ENCODE measurements at places on chromosomes 7 and 10.

DNA sequence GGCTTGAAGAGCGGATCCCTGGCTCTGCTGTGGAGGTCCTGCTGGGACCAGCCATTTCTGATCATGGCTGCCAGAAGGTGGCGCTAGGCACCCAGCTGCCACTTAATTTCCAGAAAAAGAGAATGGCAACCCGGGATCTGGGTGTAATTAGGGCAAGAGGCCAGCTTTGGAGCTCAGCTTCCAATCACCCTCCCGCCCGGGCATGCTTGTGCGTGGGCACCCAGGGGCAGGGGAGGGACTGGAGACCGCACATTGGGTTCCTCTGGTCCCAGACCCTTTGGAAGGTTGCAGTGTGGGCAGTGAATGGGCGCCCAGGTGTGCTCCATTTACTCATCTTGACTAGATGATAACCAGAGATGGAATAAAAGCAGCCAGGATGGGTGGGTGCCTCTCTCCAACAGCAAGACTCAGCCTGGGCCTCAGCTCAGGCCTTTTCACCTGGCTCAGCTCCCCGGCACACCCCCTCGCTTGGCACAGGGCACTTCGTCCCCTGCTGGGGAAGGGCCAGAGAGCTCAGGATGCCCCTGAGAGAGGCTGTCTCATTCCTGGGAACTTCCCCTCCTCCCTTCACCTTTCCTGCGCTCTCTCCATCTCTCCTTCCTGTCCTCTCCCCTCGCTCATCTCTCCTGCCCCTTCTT lies 14.7 kb downstream of the FAM241B start:
- no peak overlapping the region for H3K27ac ChIP-seq
- H3K27me3 ChIP-seq = peaks cover 8% of the 10 kb centered on the region
- no peaks in the 10 kb centered on the region for H3K36me3 ChIP-seq
- no peak overlapping the region for H3K4me3 ChIP-seq

- H3K27me3 ChIP-seq = no peaks in the 10 kb centered on the region
- H3K4me1 ChIP-seq = no peaks in the 10 kb centered on the region
- H3K4me3 ChIP-seq = no peak overlapping the region
- no peak overlapping the region for H3K27ac ChIP-seq
- DNase-seq = no peak
Observed at GRCh38 chr7:113582471-113582870, 336.3 kb downstream of the PPP1R3A start.

DNA sequence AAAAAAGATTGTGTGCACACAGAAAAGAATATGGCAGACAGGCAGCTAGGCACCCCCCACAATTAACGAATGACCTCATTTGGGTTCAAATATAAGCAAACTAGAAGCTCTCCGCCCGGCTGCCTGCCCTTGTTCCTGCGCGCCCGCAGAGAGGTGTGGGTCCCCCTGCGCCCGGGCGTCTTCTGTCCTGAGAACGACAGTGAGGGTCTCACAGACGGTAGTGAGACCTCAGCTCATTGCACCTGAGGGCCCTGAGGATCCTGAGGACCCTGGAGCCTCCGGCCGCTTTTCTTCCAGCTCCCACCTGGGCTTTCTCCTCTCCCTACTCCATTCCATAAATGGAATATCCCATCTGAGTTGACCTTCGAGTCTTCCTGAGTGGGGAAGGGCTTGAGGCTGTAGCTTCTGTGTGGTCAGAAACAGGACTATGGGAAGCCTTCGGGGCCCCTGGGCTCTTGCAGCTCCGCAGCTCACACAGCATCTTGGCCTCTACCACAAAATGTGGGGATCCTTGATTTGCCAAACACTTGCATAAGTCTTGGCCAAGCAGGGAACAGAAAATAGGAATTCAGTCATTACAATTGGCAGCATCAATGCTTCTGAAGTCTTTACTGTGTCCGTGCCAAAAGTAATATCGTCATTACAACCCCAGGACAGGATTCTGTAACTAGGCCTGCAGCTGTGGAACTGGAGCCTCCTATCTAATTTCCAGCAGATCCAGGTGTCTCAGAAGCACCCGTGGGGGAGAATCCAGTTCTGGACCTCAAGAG lies 43.8 kb downstream of the JAKMIP3 start:
- H3K27ac ChIP-seq = no peak overlapping the region
- H3K27me3 ChIP-seq = no peaks in the 10 kb centered on the region
- no peak overlapping the region for H3K4me3 ChIP-seq
- H3K36me3 ChIP-seq = no peaks in the 10 kb centered on the region
- peak; percentile 5 for DNase-seq

DNA sequence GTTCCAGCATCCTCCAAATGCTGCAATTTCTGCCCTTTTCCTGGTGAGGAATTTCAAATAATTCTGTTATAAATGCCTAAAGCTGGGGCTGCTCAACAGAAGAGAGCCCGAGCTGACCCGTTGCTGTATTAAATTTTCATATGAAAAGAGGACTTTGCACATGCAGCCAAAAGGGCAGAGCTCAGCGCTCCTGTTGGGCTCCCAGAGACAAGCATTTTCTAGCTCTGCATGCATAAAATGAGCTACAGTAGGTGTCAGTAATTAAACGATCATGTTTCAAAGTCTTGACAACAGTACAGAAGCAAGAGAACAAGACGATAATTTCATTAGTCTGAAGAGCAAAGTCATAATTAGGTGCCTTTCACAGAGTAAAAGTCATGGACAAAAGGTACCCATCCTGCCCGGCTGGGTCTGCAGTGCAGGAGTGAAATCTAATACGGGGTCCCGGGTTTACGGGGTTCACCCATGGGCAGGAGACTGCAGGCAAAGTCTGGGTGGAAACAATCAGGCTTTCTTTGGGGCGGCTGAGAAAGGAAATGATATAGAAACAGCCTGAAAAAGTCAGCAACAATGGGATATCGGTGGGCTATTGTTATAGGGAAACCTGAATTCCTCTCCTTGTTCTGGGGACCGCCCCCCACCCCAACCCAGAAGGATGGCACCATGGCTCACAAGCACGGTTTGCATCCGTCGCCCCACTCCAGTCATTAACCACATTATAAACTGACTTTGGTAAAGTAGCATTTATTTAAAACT lies 66.0 kb downstream of the EBF3 start:
- no peaks in the 10 kb centered on the region for H3K36me3 ChIP-seq
- H3K27ac ChIP-seq = no peak overlapping the region
- no peak for DNase-seq
- peaks cover 57% of the 10 kb centered on the region for H3K27me3 ChIP-seq
- no peak overlapping the region for H3K4me3 ChIP-seq

DNA sequence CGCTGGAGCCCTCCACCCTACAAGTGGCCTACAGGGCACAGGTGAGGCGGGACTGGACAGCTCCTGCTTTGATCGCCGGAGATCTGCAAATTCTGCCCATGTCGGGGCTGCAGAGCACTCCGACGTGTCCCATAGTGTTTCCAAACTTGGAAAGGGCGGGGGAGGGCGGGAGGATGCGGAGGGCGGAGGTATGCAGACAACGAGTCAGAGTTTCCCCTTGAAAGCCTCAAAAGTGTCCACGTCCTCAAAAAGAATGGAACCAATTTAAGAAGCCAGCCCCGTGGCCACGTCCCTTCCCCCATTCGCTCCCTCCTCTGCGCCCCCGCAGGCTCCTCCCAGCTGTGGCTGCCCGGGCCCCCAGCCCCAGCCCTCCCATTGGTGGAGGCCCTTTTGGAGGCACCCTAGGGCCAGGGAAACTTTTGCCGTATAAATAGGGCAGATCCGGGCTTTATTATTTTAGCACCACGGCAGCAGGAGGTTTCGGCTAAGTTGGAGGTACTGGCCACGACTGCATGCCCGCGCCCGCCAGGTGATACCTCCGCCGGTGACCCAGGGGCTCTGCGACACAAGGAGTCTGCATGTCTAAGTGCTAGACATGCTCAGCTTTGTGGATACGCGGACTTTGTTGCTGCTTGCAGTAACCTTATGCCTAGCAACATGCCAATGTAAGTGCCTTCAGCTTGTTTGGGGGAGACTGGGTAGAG lies at the start of gene COL1A2:
COL1A2 (plus strand) TSS at position 459 of the 704 bp plus-strand sequence; CDS start at position 596, 137 bp downstream.
- peaks cover 28% of the 10 kb centered on the region for H3K27me3 ChIP-seq
- peak; percentile 39 for DNase-seq
- peak within 1 kb of the TSS; percentile 45 for H3K4me3 ChIP-seq
- H3K36me3 ChIP-seq = no peaks in the 10 kb centered on the region
